Urinary bladder (tissue), 4 donors: ENCODE measurements at places on chromosomes 6 and 20. TPM values are rescaled to one million over a fixed set of nuclear protein-coding genes. Genes with fewer than 3 reads are reported as not detected.

DNA sequence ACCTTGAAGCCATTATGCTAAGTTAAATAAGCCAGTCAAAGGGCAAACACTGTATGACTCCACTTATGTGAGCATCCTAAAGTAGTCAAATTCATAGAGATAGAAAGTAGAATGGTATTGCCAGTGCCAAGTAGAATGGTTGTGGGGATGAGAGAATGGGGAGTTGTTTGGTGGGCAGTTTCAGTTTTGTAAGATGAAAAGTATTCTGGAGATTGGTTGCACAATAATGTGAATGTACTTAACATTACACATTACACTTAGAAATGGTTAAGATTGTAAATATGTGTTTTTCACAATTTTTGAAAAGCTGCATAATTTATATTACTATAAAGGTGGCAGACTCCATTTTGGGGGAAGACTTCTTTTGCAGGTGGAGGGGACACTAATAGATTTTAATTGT lies 51.3 kb upstream of the CARMIL1 start:
- DNase-seq, result no peak

OR2B2 gene
- not detected for total RNA-seq

TBXT gene
- total RNA-seq, result not detected

PHACTR1 gene
- total RNA-seq, result 4.3 TPM

KCNK16 gene
- not detected for total RNA-seq

KCNQ5 gene
- total RNA-seq, result 3.0 TPM

- no peak for DNase-seq
Observed at GRCh38 chr6:45982280-45983036, 33.2 kb downstream of the CLIC5 start.
